ENCODE measurements at places on chromosomes 1 and 21.

DNA sequence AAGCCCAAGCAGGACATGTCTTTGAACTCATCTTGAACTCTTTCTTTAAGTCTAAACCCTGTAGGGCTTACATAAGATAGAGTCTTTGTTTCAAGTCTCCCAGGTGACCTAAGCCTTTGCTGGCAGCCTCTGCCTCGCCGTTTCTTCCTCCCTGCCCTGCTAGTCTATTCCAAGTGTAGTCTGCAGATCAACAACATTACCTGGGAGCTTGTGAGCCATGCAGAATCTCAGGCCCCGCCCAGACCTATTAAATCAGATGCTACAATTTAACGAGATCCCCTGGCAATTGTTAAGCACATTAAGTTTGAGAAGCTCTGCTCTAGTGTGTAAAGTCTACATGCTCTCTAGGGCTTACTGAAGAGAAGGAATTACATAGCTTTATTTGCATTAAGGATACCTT is 271.6 kb downstream of the PBX1 start:
- DNase-seq = no peak

GRCh38 chr1:54459726-54460191 is 53.6 kb upstream of the SSBP3 start:
- no peak for DNase-seq

DNA sequence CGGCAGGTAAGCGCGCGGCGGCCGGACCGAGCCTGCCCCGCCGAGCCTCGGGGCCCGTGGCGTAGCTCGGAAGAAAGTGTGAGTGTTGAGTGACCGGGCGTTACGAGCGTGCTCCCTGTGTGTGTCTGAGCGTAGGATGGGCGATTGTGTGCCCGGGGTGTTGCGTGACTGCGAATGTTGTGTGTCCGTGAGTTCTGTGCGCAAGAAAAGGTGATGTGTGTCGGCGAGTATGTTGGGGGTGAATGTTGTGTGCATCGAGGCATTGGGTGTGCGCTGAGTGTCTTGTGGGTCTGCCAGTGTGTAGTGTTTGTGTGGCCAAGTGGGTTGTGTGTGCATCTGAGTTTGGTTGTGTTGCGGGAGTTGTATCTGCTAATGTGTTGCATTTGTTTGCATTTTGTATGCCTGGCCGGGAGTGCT is 398 bp downstream of the PTPRU start:
- no peak for DNase-seq

GRCh38 chr1:204301171-204301957 is 58.4 kb downstream of the PLEKHA6 start:
- DNase-seq = no peak

GRCh38 chr1:11301601-11302000 is 28.6 kb downstream of the UBIAD1 start:
- DNase-seq = no peak

DNA sequence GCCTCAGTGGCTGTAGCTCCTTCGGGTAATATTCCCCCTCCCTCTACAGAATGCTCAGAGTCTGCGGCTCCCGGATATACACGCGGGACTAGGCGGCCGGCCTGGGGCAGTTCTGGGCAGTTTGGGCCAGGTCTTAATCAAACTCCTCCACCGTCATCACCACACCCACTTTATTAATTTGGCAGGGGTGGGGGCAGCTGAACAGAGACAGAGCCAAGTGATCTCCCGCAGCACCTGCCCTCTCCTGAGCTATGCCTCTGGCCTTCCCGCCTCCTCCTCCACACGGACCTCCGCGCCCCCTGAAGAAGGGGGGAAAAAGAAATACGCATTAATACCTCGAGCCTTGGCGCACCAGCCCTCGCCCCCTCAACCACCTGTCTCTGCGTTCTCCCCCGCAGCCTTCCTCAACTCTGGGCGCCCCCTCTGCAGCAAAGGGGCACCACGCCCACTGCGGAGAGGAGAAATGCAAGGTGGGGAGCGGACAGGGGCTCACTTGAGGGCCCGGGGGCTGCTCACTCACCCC is 42.6 kb downstream of the CD34 start:
- DNase-seq = no peak

GRCh38 chr1:161137881-161138280 is 5.4 kb upstream of the DEDD start:
- DNase-seq = no peak

- no peak for DNase-seq
These were observed 20.5 kb downstream of the ELAPOR1 start for GRCh38 chr1:109134423-109134822.

GRCh38 chr1:182235952-182236650 is 155.5 kb downstream of the GLUL start:
- DNase-seq = no peak

DNA sequence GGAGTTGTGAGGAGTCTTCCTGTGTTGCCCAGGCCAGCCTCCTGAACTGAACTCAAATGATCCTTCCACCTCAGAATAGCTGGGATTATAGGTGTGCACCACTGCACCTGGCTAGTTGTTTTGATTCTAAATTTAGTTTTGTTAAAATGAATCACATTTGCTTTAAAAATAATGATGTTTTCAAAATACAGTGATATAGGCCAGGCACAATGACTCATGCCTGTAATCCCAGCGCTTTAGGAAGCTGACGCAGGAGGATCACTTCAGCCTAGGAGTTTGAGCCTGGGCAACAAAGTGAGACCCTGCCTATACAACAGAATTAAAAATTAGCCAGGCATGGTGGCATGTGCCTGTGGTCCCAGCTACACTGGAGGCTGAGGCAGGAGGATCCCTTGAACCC is 24.3 kb downstream of the RTCA start:
- DNase-seq = no peak

- no peak for DNase-seq
These were observed 30.1 kb downstream of the EDN2 start for GRCh38 chr1:41454406-41454805.

DNA sequence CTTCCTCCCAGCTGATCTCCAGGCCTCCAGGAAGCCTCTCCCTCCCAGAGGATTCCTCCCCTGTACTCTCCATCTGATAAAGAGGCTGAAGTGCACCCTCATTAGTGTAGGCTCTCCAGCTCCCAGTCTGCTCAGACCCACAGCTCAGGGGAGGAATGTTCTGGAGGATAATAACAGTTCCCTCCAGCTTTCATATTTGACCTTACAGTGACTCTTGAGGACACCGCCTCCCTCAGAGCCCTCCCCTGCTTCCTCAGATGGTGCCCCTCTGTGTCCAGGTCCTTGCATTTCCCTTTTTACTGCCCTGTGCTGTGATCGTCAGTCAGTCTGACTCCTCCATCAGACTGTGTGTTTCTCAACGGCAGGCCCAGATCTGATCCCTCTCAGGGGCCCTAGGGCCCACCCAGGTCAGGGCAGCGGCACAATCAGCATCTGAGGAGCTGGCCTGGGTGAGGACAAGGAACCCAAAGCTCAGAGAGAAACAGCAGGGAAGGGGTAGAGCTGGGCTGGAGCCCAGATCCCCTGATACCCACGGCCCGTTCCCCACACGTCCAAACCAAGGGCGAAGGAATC is 1.1 kb upstream of the SHISAL2A start:
- DNase-seq = no peak

- no peak for DNase-seq
These were observed 68.4 kb upstream of the FBXO28 start for GRCh38 chr1:224045556-224045955.
